ENCODE measurements at places on chromosomes 2 and 18.

DNA sequence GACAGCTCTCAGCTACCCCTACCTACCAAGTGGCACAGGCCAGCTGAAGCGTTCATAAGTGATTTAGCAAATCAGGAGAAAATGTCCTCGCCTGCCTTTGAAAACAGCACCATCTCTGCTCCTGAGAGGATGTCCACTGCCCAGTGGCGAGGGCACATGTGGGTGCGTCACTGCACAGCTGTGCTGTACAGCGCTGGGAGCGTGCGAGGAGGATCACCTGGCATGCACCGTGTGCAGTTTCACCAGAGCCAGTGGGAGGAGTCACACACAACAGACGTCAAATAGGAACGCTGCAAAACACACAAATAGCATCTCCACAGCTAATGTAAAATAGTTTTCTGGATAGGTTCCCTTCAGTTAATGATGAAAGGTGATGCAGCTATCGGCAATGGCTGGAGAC, 154.1 kb downstream of the HDAC4 start:
- no peak for DNase-seq

DNA sequence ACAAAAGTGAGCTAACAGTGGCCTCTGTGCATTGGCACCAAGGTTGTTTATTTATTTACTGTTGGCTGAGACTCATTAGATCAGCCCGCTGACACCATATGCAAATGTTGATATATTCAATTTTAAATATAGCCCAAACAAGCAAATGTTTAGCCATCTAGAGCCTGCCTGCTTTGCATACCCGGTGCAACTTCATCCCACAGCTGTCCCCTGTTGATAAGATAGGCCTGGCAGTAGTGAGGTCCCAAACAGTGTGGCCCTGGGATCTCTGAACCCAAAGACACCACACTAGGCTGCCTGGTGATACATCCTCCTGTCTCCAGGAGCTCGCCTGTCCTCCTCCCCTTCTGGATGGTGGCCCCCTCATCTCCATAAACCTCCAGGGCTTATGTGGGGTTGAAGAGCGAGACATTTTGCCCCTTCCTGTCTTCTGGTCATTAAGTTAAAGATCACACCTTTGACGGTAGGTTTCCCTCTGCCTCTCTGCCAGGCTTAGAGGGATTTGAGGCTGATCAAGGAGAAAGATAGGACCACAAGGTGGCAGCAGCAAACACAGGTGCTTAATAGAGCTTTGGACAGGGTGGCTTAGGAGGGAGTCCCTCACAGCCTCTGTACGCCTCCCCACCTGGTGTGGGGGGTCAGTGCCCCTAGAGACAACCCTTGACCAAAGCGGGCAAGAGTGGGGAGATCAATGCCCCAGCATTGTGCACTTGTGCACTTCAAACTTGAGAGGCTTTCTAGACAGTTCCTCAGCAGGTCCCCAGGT, 23.7 kb upstream of the MYO5B start:
- no peak for DNase-seq

DNA sequence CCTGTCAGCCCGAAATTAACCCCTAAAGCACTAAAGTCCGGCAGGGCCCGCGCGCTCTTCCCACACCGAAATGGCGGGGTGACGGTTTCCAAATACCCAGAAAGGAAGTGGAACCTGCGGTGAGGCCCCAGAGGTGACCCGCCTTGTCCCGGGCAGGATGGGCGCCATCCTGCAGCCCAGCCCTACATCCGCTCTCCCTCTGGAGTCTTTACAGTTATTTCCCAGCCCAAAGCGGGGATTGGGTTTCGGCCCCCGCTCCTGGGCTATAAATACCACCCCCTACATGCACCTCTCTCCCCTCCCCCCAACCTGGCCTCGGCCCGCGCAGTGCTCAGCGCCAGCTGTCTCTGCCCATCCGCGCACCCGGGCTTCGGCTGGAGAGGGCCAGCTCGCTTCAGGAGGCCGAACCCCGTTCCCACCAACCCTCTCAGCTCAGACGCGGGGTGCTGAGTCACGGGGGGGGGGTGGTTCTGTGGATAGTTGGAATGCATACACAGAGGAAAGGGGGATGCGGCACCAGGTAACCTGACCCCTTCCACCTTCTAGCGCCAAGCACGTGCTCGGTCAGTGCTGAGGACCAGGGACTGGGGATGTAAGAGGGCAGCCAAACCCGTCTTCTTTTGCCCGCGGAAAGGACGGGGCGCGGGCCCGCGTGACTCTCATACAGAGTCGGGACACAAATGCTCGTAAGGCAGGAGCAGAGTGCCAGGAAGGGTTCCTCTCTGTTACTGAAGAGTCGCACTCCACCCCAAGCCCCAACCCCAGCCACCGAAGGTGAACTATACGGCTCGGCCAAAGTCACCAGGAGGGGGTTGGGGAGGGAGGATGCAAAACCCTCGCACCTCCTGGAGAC, at the start of gene TUBA4B:
TUBA4B (plus strand) TSS at position 344 of the 853 bp plus-strand sequence; CDS start at position 509, 165 bp downstream.
- DNase-seq, result no peak

DNA sequence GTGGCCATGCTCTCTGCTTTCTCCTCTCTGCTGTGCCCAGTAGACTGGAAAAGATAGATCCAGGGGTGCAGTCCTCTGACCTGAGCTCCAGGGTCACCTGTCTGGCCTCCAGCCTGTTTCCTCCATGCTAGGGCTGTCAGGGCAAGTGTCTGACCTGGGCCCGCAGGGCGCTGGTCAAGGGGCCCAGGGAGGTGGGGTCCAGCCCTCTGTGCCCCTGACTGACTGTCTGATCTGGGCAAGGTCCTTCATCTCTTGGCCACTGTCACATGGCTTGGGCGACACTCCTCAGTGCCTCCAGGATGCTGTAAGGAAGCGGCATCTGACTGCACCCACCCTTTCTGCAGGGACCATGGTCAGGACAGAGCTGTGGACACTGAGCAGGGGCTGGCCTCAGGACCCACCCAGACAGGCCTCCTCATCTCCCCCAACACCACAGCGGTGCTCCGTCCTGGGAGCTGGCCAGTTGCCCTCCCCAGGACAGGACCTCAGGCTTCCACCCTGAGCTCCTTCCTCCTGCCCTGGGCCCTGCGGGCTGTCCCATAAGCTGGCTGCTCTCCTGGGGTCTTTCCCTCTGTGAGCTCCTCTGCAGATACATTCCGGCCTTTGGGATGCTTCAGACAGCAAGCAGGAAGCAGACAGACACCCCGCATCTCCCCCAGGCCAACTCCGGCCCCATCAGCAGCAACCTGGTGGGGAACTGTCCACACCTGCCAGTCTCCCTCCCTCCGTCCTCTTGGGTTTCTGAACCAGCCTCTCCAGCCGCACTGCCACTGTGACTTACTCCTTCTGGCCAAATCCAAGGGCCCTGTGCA, 21.2 kb upstream of the ALPI start:
- DNase-seq, result no peak

DNA sequence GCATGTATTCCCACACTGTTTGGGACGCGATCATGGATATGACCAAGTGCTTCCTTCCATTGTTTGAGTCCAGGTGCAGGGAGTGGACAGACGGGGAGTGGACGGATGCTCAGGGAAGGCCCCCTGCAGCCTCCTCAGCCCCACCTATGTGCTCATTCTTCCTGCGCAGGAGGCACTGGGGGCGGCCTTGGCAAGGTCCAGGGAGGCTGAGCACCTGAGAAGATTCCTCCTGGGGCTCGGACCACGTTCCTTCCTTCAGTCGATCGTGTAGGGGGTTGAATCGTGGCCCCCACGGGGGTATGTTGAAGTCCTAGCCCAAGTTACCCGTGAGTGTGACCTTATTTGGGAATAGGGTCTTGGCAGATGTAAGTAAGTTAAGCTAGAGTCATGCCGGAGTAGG, 60.4 kb downstream of the ASB1 start:
- DNase-seq, result no peak

- DNase-seq, result no peak
Measured at GRCh38 chr2:10568736-10569432, 120.8 kb upstream of the ODC1 start.

DNA sequence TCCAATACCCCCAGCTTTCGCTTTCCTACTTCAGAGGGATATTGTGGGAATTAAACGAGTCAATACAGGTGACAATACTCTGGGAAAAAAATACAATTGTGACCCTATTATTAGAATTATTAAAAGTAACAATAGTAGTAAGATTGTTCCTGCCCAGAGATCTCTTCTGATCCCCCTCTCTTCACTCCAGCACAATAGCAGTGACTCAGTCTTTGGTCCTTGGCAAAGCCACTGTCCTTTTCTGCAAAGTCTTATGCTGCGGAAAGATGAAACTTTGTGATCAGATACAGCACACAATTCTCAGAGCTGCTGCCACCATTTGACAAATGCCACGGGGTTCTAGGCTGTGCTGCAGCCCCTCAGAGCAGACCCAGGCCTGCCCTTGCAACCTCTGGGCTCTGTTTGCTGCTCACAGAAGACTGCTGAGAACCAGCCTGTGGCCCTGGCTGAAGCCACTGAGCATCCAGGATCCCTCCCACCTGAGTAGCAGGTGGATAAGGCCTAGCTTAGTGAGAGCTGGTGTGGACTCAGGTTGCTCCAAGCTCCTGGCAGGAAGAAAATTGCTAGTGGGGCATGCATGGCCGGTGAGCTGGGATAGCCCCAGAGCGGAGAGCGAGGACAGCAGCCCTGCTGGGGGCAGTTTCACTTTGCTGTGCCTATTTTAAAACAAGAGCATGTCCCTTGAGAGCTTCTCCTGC, 60.1 kb upstream of the ROCK2 start:
- no peak for DNase-seq

Data from nucleus accumbens (tissue), 56 donors.